ENCODE measurements at places on chromosomes 1 and 21. TPM values are rescaled to one million over a fixed set of nuclear protein-coding genes. Genes with fewer than 3 reads are reported as not detected.

DNA sequence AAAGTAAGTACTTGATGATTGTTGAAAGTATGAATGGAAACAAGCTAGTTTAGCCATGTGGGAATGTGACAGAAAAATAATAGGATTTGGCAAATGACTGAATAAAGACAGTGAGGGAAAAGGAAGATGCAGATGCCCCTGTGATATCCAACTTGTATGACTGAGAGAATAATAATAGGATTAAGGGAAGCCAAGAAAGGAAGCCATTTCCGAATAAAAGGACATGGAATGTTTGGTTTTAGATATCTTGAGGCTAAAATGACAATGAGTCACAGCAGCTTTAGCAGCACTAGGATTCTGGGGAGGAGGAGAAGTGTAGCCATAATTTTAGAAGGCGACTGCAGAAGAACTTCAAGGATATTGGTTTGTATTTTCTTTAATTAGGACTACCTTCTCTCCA is 109.2 kb downstream of the TTLL7 start:
- DNase-seq, result no peak

The GBP5 gene
- total RNA-seq, result 0.17 TPM

- peak; percentile 82 for DNase-seq
Observed at GRCh38 chr1:16076031-16076864, 2.8 kb upstream of the FAM131C start.

GRCh38 chr1:195193134-195193533 is 1415.1 kb downstream of the KCNT2 start:
- no peak for DNase-seq

The ALPL gene
- total RNA-seq, result 0.61 TPM

The MFSD2A gene
- 8.0 TPM for total RNA-seq

The RGS8 gene
- total RNA-seq, result not detected

DNA sequence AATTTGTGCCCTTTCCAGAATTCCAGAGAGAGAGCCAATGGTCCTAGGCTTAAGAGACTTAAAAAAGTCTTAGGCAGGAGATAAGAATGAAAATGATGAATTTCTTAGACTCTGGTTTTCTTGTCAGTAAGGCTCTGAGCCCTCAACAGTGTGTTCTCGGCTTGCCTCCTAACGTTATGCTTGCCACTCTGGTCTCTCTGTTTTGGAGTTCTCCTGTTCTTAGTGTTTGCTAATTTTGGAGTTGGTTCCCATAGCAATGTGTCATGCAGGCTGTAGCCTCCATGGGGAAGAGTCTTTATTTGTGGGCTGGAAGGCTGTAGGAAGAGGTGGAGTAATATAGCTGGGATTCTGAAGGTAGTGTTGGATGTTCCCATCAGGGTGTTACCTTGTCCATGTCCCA is 19.9 kb downstream of the TBX19 start:
- DNase-seq, result no peak

The ADGRL4 gene
- 0.10 TPM for total RNA-seq

The NBPF4 gene
- total RNA-seq, result not detected

- no peak for DNase-seq
Observed at GRCh38 chr1:181204530-181204929, 116.0 kb downstream of the IER5 start.

The LMX1A gene
- not detected for total RNA-seq

GRCh38 chr1:57384284-57384683 is 39.6 kb downstream of the DAB1 start:
- DNase-seq, result no peak

DNA sequence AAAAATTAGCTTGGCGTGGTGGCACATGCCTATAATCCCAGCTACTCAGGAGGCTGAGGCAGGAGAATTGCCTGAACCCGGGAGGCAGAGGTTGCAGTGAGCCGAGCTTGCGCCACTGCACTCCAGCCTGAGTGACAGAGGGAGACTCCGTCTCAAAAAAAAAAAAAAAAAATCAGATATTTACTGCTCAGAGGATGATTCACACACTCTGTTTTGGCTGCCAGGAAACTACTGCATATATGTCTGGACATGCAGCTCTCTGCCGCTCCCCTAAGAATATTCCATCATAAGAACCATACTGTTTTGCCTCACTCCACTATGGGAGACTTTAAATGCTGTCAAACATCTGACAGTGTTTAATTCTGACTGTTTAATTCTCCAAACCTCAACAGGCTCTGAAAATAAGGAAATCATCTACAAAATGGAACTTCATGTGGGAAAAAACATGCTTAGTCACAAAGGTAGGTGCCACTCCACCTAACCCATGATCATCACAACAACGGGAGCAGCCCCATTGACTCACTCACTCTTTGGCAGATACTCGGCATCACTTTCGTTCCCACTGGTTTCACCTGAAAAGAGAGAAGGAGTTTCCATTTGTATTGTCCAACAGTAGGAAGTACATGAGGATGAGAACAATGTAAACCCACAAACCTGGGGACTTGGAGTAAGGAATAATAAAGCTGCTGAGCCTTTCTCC is 29.3 kb upstream of the BCAS2 start:
- DNase-seq, result no peak

DNA sequence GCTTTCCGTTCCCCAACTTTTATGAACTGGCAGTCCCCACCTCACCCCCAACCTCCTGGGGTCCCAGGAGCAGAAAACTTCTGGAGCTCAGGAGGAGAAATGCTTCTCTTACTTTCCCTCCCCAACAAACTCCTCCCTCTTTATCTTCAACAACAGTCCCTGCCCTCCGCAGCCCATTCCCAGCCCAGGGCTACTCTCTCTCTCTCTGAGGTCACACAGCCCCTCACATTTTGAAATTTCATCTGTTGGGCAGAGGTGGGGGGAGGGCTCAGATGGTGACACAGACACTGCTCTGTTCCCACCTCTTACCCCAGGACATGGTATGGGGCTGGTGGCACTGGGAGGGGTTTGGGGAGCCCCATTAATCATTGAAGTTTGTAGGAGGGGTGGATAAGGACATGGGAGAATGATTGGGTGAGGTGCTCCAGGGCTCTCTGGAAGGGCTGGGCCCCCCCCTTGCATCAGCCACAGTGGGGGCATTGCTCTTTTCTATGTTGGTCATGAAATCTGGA is 6.0 kb downstream of the PIK3CD start:
- no peak for DNase-seq

DNA sequence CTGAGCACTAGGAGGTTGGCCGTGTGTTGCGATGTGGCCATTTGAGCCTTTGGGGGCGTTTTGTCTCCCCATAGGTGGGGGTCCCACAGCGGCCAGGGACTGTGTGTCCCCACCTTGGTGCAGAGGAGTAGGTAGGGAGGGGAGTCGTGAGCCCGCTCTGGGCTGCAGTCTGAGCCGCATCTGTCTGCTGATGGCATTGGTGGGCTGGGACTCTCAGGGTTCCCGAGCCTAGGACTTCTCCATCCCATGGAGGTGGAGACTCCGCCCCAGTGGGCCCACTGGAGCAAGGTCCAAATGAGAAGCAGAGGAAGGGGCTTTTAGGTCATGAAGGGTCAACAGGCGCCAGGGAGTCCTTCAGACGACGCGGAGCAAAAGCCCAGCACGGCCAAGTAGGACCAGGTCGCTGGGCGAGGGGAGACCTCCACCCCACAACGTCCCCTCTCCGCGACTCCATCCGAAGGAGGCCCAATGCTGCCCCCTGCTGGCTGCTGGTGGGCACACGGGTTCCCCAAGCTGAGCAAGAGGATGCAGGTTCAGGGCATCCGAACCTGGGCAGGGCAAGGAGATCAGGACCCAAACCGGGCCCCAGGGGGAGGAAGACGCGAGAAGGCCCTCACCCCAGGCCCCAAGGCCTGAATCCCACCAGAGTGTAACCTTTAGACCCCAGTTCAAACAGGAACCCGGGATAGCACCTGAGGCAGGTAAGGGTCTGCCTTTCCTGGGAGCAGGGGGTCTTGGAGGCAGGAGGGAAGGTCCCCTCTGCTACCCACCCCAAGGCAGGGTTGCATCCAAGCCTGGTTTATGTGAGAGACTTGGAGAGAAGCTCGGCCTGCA is 14.9 kb downstream of the TTC34 start:
- DNase-seq, result no peak

DNA sequence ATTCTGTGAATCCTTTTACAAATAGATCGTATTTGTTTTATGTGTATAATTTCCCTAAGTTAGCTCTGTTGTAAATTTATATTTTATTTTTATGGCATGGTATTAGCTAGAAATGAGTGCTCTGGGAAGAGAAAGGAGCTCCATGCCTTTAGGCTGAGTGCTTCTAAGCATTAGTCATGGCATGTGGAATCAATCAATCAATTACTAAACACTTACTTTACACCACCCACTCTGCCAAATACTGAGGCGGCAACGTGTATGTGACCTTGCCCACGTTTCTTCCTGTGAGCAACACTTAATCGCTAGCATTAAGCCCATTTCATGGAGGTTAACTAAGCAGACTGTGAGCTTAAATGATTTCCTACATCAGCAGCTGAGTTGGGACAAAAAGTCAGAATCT is 7.2 kb upstream of the BECN2 start:
- no peak for DNase-seq

DNA sequence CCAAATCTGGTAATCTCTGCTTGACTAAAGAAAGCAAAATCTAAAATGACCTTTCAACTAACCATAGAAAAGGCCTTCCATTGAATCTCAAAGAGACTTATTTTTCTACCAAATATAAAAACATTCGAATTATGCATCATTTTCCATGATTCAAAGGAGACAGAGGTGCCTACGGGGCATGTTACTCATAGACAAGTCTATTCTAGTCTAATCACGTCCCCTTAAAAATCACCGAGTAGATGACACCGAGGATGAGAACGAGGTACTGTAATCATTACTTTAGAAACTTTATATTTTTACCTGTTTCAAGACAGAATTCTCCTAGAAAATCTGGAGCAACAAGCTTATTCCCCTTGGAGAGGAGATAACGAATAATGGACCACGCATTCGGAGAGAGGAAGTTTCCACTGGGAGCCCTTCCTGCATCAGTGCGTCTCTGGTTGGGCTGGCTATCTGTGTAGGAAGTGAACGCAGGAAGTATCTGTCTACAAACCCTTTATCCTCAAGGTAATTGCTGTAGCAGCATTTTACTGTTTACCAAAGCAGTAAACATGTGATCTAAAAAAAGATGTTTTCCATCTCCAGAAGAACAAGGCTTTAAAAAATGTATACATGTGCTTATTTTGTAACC is 9.5 kb downstream of the ERG start:
- no peak for DNase-seq

The NES gene
- total RNA-seq, result 8.4 TPM

GRCh38 chr1:89274411-89274857 is 1.8 kb upstream of the GBP5 start:
- DNase-seq, result no peak

DNA sequence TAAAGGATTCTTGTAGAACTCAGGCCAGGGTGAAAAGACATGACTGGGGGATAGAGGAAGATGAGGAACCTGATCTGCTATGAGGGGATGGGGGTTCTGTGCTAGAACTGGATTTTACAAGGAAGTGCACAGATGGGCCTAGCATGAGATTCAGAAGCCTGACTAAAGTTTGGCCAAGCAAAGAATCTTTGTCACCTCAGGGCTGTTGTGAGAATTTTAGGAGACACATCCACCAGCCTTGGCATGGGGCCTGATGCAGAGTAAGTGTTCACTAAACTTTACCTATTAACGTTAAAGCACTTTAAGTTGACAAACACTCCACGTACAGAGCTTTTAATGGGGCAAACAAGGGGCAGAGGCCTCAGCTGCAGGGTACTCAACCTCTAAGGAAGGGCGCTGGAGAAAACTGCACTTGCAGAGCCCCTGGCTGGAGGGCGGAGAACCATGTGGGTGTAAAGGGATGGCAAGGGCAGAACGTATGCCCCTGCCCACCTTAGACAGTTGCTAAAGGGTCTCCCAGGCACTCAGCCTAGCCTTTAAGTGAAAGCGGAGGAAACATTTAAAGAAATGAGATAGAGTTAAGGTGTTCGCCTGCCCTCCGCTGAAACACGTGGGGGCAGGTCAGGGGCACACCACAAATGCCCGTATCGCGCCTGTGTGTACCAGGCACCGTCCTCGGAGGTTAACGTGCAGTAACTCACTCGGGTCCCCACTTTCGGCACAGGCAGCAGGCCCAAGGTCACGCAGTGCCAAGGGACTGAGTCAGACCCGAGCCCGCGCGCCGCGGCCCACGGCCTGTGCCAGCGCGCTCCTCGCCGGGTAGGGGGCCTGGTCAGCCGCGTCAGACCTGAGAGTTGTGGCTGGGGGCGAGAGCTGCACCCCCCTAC is 990 bp upstream of the MRPS6 start:
- no peak for DNase-seq

The SRGAP2C gene
- total RNA-seq, result 21.3 TPM

- DNase-seq, result no peak
Observed at GRCh38 chr1:67614511-67614934, 70.5 kb upstream of the GADD45A start.

DNA sequence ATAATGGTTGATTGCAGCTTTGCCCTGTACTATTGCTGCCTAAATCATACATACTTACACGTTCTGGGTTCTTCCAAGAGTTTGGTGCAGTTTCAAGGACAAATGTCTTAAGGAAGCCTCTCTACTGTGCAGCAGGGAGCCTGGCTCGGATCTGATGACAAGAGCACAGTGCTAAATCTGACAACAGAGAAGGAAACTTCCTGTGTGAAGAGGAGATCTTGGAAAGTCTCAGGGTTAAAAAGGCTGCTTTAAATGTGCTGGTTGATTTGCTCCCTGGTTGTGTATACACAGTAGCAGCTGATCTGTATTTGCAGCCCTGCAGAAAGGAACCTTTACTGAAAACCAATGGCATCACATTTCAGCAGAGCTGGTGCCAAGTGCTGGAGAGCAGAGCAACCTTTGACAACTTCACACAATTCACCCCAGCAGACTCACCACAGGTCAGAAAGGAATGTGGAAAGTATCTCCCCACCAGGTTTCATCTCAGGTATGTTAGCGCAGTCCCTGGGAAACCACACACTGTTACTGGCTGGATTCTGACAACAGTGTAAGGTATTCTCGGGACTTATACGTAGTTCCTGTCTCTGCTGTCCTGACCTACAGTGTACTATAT is 355.0 kb upstream of the ESRRG start:
- DNase-seq, result no peak

Data from HCT116 (cell line).